Endothelial cell (in vitro differentiated cells): ENCODE measurements at places on chromosomes 6 and 20. TPM values are rescaled to one million over a fixed set of nuclear protein-coding genes. Genes with fewer than 3 reads are reported as not detected.

CTCFL gene
- 0.21 TPM for total RNA-seq

DNA sequence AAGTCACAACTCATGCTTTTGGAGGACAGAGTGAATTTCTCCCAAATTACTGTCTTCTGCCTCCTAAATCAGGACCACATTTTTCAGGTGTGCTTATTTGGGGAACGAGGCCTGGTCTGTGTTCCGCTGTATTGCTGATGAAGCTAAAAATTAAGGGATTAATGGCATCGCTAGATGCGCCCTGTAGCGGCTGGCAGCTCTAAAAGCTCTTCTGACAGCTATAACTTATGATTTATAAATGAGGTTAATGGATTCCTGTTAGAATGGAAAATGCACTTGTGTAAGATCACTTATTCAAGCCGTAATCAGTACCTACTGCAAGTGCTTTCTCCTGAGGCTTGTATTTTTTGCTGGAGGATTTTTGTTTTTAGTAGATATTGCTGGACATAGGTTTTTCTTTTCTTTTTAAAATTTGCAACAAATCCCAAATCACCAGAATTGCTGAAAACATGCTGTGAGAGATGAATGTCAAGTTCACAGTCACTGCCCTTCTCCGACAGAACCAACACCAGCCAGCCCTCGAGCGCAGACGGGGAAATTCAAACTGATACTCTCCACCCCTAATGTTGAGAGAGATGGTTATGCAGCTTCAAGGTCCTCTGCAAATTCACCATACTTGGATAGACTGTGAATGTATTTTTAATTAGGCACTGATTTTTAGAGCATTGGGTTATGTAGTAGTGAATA is 49.1 kb downstream of the AKAP12 start:
- H3K36me3 ChIP-seq = peaks cover 8% of the 10 kb centered on the region
- H3K4me1 ChIP-seq = peaks cover 22% of the 10 kb centered on the region
- H3K4me3 ChIP-seq = no peak overlapping the region
- H3K27me3 ChIP-seq = no peaks in the 10 kb centered on the region
- no peak for DNase-seq

MICA gene
- total RNA-seq = 16.6 TPM

DNA sequence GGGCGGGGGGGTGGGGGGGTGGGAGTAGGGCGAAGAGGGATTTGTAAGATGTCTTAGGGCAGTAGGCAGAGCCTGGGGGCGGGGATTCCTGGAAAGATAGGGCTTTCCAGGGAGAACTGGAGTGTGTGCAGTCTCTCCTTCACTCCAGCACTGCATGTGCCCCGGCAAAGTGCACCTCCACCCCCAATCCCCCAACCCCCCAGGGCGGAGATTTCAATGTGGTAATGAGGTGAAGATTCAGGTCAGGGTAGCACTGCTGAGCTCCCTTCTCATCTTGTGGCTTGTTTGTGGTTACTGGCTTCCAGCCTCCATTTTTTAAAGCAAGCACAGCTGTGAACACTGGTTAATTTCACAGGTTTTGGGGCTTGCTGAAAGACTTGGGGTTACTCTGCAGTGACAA is 5.9 kb downstream of the TMEM239 start:
- H3K36me3 ChIP-seq = peaks cover 10% of the 10 kb centered on the region
- H3K27me3 ChIP-seq = peaks cover 18% of the 10 kb centered on the region
- H3K27ac ChIP-seq = no peak overlapping the region
- no peak for DNase-seq
- H3K4me3 ChIP-seq = no peak overlapping the region
- H3K4me1 ChIP-seq = peaks cover 5% of the 10 kb centered on the region

- H3K36me3 ChIP-seq = peaks cover 5% of the 10 kb centered on the region
- no peak overlapping the region for H3K4me3 ChIP-seq
- no peak for DNase-seq
Observed at GRCh38 chr6:137122612-137123011, 50.8 kb downstream of the IL22RA2 start.

DCDC2 gene
- 0.13 TPM for total RNA-seq

GSTA2 gene
- not detected for total RNA-seq

CST5 gene
- total RNA-seq = not detected

- peaks cover 13% of the 10 kb centered on the region for H3K4me1 ChIP-seq
- H3K4me3 ChIP-seq = no peak overlapping the region
- no peaks in the 10 kb centered on the region for H3K36me3 ChIP-seq
- DNase-seq = no peak
- H3K27me3 ChIP-seq = no peaks in the 10 kb centered on the region
Observed at GRCh38 chr20:17787816-17788215, 88.0 kb downstream of the BANF2 start.

DNA sequence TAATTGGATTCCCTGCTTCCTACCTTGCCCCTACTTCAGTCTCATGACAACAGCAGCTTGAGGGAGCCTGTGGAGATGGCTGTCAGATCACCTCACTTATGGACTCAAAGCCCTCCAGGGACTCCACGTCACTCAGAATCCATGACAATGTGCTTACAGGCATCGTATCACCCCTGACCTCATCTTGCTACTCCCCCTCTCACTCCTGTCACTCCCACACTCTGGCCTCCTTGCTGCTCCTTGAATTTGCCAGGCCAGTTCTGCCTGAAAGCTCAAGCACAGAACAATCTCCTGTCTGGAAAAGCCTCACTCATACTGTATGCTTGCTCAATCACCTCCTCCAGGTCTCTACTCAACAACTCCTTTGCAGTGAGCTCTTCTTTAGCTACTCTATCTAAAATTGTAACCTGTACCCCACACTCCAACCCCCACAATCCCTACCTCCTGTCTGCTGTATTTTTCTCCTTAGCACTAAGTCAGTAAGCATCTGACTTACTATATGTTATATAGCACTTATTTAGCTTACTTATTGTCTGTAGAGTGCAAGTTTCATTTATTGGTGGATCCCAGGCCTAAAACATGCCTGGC is 10.7 kb upstream of the GSTA4 start:
- DNase-seq = no peak
- no peaks in the 10 kb centered on the region for H3K4me1 ChIP-seq
- peaks cover 37% of the 10 kb centered on the region for H3K36me3 ChIP-seq
- H3K27ac ChIP-seq = no peak overlapping the region

- no peak for DNase-seq
- H3K4me1 ChIP-seq = no peaks in the 10 kb centered on the region
Observed at GRCh38 chr6:23031986-23032385, 462.6 kb downstream of the HDGFL1 start.

GRCh38 chr6:14326774-14327173 is 209.2 kb downstream of the CD83 start:
- no peak for DNase-seq
- peaks cover 2% of the 10 kb centered on the region for H3K4me1 ChIP-seq
- H3K27ac ChIP-seq = no peak overlapping the region
- no peaks in the 10 kb centered on the region for H3K27me3 ChIP-seq
- H3K36me3 ChIP-seq = no peaks in the 10 kb centered on the region

ADGRF5 gene
- 250 TPM for total RNA-seq

DNA sequence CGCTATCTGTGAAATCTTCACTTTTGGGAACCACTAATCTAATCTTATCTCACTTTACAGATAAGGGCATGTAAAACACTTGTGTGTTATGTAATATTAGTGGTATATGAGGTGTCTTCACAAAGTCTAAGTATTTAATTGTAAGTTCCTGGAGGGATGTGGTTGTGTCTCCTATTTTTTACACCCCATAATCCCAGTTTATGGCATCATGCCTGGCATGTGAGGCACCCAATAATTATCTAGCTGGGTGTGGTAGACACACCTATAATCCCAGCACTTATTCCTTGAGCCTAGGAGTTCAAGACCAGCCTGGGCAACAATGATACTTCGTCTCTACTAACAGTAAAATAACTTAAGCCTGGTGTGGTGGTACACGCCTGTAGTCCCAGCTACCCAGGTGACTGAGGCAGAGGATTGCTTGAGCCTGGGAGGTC is 16.5 kb upstream of the TBCC start:
- DNase-seq = no peak
- H3K4me1 ChIP-seq = peaks cover 15% of the 10 kb centered on the region
- peaks cover 8% of the 10 kb centered on the region for H3K36me3 ChIP-seq
- no peak overlapping the region for H3K4me3 ChIP-seq
- no peak overlapping the region for H3K27ac ChIP-seq

DNA sequence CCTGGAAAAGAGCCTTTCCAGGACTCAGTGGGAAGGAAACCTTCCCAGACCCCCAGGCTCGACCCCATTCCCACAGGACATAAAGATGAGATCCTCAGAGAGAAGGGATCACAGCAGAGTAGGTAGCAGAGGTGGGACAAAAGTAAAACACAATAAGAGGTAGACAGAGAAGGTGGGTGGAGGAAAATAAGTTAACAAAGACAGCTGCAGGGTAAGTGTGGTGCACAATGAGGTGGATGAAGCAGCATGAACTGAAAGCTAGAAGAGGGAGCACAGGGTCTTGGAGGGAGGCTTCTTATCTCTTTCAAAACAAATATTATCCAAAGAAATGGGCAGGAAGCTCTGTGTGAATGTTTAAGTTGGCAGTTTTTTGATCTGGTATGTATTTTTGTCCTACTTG is 14.0 kb upstream of the MAP7 start:
- H3K4me1 ChIP-seq = no peaks in the 10 kb centered on the region
- DNase-seq = no peak
- no peak overlapping the region for H3K4me3 ChIP-seq
- no peaks in the 10 kb centered on the region for H3K36me3 ChIP-seq
- H3K27me3 ChIP-seq = no peaks in the 10 kb centered on the region
- H3K27ac ChIP-seq = no peak overlapping the region

DNA sequence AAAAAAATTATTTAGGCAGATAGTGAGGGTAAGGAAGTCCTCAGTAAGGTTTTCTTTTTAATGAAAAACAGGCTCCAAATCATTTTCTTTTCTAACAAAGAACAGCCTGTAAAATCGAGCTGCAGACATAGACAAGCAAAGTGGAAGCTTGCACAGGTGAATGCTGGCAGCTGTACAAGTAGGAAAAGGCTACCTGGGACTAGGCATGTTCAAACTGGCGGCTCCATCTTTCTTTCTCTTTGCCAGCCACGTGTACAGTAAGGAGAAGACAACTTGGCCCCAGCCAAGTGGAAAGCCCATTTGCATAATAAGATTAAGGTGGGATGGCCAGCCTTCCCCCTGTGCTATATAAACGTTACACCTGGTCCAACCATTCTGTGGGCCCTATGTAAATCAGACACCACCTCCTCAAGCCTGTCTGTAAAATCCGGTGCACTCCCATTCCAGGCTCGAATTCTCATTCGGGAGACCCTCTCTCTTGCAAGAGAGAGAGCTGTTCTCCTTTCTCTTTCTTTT is 27.0 kb upstream of the SLC2A12 start:
- H3K27me3 ChIP-seq = peaks cover 4% of the 10 kb centered on the region
- H3K36me3 ChIP-seq = peaks cover 3% of the 10 kb centered on the region
- no peak overlapping the region for H3K4me3 ChIP-seq
- no peak overlapping the region for H3K27ac ChIP-seq

DNA sequence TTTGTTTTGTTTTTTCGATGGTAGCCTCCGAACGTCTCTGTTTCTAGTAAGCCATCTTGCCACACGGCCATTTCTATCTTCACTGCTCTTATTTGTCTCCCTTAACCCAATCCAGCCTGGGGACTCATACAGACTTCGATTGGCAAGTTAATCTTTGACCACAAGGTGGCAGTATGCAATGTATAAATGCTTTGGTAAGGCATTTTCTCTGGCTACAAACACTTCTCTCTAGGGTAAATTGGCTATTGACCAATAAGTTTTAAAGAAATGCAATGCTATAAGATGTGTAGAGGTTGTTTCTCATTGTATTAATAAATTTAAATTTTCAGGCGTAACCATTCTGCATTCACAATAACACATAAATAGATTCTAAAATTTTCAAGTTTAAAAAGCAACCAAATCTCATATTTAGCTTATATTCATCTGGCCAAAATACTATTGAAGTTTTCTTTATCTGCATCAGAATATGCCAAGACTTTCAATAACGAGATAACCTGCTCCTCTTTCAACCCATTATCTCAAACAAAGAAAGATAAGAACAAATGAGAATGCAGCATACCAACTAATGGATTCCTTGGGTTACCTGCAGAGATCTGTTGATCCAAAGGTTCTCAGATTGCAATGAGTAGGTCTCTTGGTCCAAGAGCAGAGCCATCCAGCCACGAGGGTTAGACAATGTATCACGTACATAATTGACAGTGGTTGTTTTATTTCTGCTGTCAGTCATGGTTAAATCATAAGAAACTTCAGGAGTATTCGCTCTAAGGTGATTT is 231.9 kb downstream of the PKHD1 start:
- no peaks in the 10 kb centered on the region for H3K4me1 ChIP-seq
- peak; percentile 57 for DNase-seq
- H3K36me3 ChIP-seq = no peaks in the 10 kb centered on the region
- H3K27me3 ChIP-seq = peaks cover 3% of the 10 kb centered on the region
- no peak overlapping the region for H3K27ac ChIP-seq

GRCh38 chr6:109456710-109457561 is 1.4 kb upstream of the MICAL1 start:
- peak overlapping the region; percentile 73 for H3K4me3 ChIP-seq
- H3K27ac ChIP-seq = no peak overlapping the region

WFDC10B gene
- total RNA-seq = not detected

GRCh38 chr6:125486881-125487280 is 185.1 kb upstream of the HDDC2 start:
- H3K27ac ChIP-seq = no peak overlapping the region
- H3K36me3 ChIP-seq = no peaks in the 10 kb centered on the region
- no peak overlapping the region for H3K4me3 ChIP-seq
- H3K27me3 ChIP-seq = peaks cover 3% of the 10 kb centered on the region
- DNase-seq = no peak

OVOL2 gene
- total RNA-seq = not detected

C6orf58 gene
- total RNA-seq = 0.82 TPM

BACH2 gene
- 3.9 TPM for total RNA-seq

OR12D3 gene
- total RNA-seq = not detected

NKX2-2 gene
- total RNA-seq = 0.82 TPM

GRCh38 chr6:101110814-101111213 is 229.7 kb upstream of the ASCC3 start:
- no peak overlapping the region for H3K4me3 ChIP-seq
- H3K4me1 ChIP-seq = no peaks in the 10 kb centered on the region
- no peak overlapping the region for H3K27ac ChIP-seq
- DNase-seq = no peak
- no peaks in the 10 kb centered on the region for H3K27me3 ChIP-seq
- no peaks in the 10 kb centered on the region for H3K36me3 ChIP-seq

IRAK1BP1 gene
- total RNA-seq = 5.2 TPM

GRCh38 chr6:131960371-131961133 is 9.4 kb upstream of the CCN2 start:
- H3K4me1 ChIP-seq = no peaks in the 10 kb centered on the region
- H3K27ac ChIP-seq = no peak overlapping the region
- H3K36me3 ChIP-seq = no peaks in the 10 kb centered on the region
- H3K4me3 ChIP-seq = no peak overlapping the region

GRCh38 chr6:31918069-31918720 is 9.3 kb upstream of the C2 start:
- no peaks in the 10 kb centered on the region for H3K4me1 ChIP-seq
- H3K36me3 ChIP-seq = no peaks in the 10 kb centered on the region
- DNase-seq = no peak
- H3K4me3 ChIP-seq = no peak overlapping the region
- no peak overlapping the region for H3K27ac ChIP-seq
- H3K27me3 ChIP-seq = no peaks in the 10 kb centered on the region

TRIM15 gene
- not detected for total RNA-seq
